ENCODE measurements at places on chromosomes 7 and 10.

DNA sequence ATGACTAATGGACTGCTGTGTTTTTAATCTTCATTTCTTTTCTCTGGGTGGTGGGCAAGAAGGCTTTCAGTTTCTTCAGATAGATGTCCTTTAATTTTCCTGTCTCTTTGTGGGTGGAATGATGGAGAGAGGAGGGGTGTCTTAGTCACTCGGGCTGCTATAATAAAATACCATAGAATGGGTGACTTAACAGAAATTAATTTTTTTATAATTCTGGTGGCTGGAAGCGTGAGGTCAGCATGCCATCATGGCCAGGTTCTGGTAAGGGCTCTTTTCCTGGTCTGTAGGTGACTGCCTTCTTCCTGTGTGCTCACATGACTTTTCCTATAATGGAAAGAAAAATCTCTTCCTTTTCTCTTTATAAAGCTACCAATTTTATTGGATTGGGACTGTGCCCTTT lies 6.3 kb downstream of the RSBN1L start:
- DNase-seq: no peak

- no peak for DNase-seq
Observed at GRCh38 chr7:30505174-30505697, 607 bp upstream of the GGCT start.

DNA sequence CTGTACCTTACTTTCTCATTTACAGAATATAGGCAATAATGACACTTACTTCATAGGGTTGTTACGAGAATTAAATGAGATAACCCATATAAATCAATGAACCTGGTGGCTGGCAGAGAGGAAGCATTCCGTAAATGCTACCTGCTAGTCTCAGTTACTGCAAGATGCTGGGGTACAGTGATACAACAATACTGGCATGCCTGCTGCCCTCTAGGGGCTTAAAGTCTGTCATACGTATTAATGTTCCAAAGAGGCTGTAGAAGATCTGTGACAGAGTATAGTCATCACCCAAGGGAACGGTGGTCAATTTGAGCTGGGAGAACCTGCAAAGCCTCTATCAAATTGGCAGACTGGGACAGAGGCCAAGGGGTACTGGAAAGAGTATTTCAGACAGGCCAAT lies 421.5 kb downstream of the GPAM start:
- no peak for DNase-seq

GRCh38 chr10:46550076-46550790 lies 6.2 kb downstream of the GPRIN2 start:
- no peak for DNase-seq

- no peak for DNase-seq
Observed at GRCh38 chr7:82672078-82672477, 228.5 kb upstream of the CACNA2D1 start.

- no peak for DNase-seq
Observed at GRCh38 chr10:71520042-71520441, 123.3 kb downstream of the CDH23 start.

DNA sequence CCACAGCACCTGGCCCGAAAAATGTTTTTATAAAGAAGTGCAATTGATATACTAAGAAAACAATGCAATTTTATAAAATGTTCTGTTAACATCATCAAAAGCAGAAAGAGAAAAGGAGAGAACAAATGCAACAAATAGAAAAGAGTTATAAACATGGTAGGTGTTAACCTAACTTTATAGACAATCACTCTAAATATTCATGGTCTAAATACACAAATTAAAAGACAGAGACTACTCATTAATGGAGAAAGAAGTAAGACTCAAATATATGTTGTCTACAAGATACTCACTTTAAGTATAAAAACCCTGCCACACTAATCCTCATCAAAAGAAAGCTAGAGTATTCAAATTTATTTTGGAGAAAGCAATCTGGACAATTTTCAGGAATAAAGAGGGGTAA lies 425.3 kb upstream of the ANKRD30A start:
- DNase-seq: no peak

DNA sequence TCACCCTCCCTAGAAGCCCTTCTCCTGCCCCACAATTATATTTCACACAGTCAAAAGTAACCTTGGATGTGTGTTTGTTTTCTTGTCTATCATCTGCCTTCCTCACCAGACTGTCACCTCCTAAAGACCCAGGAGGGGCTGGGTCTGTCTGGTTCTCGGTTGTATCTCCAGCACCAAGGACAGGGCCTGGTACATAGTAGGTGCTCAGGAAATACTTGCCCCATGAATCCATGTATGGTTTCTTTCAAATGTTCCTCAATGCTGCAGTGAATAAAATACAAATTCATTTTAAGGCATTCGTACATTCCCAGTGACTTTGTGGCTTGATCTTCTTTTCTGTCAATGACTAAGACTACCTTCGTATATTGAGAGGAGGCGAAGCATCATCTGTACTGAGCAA lies 122.9 kb upstream of the ZNF716 start:
- no peak for DNase-seq

DNA sequence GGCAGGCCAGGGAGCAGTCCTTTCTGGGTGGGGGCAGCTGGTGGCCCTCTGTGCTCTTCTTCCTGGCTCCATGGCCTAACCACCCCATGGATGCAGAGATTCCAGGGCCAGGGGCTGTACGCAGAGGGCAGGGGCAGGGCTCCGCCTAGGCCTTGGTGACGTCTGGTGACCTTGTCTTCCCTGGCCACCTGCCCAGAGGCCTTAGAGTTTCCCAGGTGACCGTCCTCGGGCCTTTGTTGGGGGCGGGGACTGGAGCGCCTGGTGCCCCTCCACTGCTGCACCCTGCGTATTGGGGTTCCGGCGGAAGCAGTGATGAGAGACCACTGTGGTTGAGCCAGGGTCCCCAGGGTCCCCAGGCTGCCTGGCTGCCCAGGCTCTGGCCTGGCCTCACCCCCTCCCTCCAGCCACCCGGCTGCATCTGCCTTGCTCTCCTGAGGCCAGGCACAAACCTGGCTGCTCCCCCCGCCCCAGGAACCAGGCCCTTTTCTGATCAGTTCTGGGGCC lies 10.3 kb downstream of the PWWP2B start:
- DNase-seq: peak; percentile 58

GRCh38 chr10:30176182-30176581 lies 116.8 kb upstream of the JCAD start:
- DNase-seq: no peak

GRCh38 chr10:21724687-21725367 lies 190.8 kb downstream of the MLLT10 start:
- DNase-seq: peak; percentile 98

DNA sequence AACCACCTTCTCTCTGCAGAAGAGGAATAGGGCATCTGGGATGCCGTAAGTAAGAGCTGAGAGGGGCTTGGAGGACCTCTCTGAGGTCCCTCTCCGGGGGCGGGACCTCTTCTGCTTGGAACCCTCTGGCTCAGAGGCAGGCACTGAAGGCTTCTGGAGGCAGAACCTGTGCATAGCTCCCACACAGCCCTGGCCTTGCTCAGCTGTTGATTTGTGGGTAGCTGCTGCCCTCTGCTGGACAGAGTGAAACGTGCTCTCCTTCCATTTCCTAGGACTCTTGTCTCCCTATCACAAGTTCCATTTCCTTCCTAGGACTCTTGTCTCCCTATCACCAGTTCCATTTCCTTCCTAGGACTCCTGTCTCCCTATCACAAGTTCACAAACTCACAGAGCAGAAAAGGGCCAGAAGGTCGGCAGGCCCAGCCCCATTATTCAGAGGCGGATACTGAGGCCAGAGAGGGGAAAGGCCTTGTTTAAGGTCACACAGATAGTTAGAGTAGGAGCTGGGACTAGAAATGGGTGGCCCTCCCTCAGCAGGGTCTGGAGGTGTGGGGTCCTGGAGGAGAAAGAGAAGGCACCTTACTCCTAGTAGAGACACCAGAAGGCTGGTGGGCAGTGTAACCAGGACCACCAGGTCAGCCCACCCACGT lies 30.3 kb upstream of the GARS1 start:
- peak; percentile 75 for DNase-seq

DNA sequence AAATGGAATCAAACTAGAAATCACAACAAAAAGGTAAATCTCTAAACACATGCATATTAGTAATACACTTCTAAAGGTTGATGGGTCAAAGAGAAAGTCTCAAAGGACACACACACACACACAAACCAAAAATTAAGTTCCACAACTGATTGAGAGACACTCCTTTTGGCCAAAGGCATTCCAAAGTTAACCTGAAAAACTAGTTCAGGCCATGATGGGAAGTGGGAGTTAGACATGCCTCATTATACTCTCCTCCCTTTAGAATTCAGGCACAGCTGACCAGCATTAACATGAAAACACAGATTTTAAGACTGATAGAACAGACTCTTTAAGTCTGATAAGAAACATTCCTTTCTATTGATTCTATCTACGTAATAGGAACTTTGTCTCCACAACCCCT lies 332.4 kb upstream of the IGFBP3 start:
- no peak for DNase-seq

- DNase-seq: no peak
Observed at GRCh38 chr10:101686133-101686925, 8.6 kb downstream of the FBXW4 start.

DNA sequence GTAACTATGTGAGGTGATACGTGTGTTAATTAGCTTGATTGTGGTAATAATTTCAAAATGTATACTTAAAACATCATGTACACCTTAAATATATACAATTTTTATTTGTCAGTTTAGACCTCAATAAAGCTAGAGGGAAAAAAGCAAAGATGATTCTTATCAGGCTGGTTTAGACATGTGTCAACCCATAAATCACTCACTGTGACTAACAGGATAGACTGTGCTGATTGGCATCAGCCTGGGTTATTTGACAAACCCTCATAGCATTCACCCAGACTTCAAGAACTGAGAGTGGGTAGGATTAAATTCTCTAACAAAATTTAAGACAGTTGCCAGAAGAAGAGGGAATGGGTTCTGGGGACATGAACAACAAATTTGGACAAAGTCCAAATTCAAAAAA lies 73.8 kb upstream of the TMEM140 start:
- no peak for DNase-seq

DNA sequence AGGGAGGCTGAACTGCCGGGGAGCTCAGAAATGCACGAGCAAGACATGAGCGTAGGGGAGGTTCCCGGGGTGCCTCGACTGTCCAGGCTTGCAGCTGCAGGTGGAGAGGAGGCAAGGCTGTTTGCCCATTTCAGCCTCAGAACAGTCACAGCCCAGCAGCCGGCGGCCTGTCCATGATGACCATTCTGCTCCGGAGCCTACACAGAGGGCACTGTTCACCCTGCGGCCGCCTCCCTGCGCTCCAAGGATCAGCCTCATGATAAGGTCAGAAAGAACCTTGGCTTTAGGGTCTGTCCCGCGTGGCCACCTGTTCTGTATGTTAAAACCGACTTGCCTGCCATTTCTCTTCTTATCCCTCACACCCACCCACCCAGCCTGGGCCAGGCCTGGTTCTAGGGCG lies 21.9 kb upstream of the CFAP46 start:
- DNase-seq: no peak

DNA sequence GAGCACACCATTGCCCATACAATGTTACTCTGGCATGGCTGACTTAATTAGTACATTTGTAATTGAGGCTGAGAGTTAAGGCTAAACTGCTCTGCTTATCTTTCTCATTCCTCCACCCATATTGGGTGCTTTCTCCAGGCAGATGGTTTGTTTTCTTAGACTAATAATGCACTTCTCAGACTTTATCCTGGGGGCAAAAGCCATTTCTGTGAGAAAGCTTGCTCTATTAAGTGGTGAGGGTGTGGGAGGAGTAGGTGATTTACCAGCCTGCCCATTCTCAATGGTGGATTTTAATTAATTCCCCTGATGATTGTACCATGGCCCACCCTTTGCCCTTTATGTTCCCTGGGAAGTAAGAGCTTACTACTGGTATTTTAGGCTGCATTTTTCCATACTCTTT lies 174.8 kb downstream of the FOXP2 start:
- DNase-seq: no peak

DNA sequence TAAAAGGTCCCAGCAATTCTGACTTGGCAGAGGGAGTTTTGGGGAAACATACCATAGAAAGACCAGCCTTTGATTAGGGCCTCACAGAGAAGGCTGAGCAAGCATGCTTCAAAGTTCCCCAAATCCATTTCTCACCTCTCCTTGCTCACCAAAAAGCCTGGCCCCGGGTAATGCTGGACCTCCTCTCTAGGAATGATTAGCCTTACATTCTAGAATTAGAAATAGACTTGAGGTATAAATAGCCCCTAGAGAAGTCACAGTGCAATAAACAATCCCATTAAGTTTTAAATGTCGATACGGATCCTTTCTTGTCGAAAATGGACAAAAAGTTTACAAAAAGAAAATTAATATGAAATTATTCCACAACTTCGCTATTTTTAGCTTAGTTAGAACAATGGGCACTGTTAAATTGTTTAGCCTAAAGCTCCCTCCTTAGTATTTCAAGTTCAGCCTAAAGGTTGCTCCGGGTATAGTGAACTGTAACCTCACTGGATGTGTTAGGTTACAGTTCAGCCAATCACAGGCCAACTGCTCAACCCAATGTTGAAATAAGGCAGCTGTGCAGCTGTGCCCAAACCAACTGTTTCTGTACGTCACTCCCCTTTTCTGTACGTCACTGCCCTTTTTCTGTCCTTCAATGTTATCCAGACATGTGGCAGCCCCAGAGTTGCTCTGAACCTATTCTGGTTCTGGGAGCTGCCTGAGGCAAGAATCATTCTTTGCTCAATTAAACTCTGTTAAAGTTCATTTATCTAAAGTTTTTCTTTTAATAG lies 7.9 kb upstream of the GSDME start:
- no peak for DNase-seq

DNA sequence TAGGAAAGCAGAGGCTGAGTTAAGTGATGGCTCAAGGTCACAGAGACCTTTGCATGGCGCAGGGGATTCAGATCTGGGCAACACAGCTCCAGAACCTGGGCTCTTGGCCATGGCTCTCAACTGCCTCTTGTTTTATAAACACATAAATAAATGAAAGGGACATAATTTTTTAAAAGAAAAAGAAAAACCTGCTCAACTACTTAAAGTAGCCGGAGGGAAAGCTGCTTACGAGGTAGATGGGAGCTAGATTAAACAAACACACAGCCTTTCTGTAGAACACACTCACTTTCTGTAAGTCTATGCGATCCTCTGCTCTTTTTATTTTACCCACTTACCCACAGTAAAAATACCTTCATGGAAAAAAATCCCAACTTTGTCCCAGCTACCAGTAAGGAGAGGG lies 81.3 kb downstream of the PIP4K2A start:
- DNase-seq: no peak

GRCh38 chr10:37865957-37866803 lies 8.8 kb upstream of the ZNF248 start:
- no peak for DNase-seq

- no peak for DNase-seq
Observed at GRCh38 chr10:110919971-110920881, 822 bp downstream of the SHOC2 start.

DNA sequence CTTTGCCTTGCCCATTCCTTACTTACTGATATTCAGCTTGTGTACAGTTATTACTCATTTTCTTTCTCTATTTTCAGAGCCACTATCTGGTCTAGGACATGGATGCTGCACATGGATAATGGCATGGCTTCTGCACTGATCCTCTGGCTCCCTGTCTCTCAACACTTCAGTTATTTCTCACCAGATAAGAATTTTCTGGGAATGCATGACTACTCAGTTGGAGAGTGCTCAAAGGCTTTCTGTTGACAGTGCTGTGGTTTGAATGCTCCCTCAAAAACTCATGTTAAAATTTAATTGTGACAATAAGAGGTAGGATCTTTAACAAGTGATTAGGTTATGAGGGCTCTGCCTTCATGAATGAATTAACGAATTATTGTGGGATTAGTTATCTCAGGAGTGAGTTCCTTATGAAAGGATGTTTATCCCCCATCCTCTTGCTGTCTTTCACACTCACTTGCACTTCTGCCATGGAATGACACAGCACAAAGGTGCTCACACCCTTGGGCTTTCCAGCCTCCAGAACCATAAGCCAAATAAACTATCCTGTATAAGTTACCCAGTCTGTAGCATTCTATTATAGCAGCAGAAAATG lies 16.1 kb upstream of the PIK3CG start:
- no peak for DNase-seq
